ENCODE measurements at places on chromosomes 7 and 10. TPM values are rescaled to one million over a fixed set of nuclear protein-coding genes. Genes with fewer than 3 reads are reported as not detected.

GRCh38 chr7:140247559-140247958 is 70.8 kb upstream of the KDM7A start:
- H3K4me1 ChIP-seq: peaks cover 7% of the 10 kb centered on the region
- no peaks in the 10 kb centered on the region for H3K36me3 ChIP-seq
- H3K27ac ChIP-seq: no peak overlapping the region

GRCh38 chr10:96360766-96361165 is 2.0 kb upstream of the OPALIN start:
- no peaks in the 10 kb centered on the region for H3K27me3 ChIP-seq
- DNase-seq: no peak
- no peak overlapping the region for H3K27ac ChIP-seq
- no peaks in the 10 kb centered on the region for H3K36me3 ChIP-seq
- no peak overlapping the region for H3K4me3 ChIP-seq

DNA sequence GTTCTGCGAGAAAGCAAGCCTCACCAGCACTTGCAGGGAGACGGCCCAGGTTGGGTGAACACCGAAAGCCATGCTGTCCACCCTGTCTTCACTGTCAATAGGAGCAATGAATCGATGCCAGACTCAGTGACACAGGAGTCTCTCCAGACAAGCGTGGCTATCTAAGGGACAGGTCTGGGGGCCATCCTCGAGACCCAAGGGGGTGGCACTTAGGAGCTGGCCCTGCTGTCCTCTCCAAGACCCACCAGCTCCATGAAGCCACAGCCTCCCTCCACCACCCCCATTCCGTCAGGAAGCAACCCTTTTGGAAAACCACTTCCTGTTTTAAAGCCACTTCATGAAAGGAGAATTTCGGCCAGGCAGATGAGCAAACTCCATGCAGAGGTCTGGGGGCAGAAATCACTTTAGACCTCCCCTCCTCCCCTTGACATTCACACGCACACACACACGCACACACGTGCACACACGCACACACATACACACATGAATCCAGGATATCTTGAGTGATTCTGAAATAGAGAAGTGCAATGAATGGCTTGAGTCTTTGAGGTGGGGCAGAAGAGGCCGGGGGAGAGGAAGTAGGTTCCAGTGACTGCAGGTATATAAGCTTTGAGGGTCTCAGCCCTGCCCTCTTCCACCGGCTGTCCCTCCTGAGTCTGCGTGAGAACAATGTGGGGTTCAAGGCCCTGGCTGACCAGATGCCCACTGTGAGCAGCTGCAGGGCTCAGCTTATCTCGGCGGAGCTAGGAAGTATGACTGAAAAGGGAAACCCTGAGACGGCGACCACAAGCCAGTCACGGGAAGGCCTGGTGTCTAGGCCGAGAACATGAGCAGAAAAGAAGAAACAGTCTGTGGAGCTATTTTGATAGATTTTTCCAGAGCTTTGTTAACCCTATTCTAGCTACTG is 25.0 kb downstream of the RGS10 start:
- peaks cover 60% of the 10 kb centered on the region for H3K4me1 ChIP-seq
- peak overlapping the region; percentile 58 for H3K27ac ChIP-seq
- peaks cover 20% of the 10 kb centered on the region for H3K36me3 ChIP-seq
- no peaks in the 10 kb centered on the region for H3K27me3 ChIP-seq
- H3K4me3 ChIP-seq: peak overlapping the region; percentile 40

GRCh38 chr10:29595636-29596225 is 39.0 kb downstream of the SVIL start:
- no peak overlapping the region for H3K27ac ChIP-seq
- no peak for DNase-seq
- H3K27me3 ChIP-seq: no peaks in the 10 kb centered on the region
- H3K4me3 ChIP-seq: no peak overlapping the region

- H3K4me1 ChIP-seq: no peaks in the 10 kb centered on the region
- no peaks in the 10 kb centered on the region for H3K36me3 ChIP-seq
- H3K27ac ChIP-seq: no peak overlapping the region
- H3K4me3 ChIP-seq: no peak overlapping the region
These were observed 70.9 kb downstream of the MBL2 start for GRCh38 chr10:52701647-52702046.

- H3K27ac ChIP-seq: no peak overlapping the region
- no peak for DNase-seq
- no peaks in the 10 kb centered on the region for H3K27me3 ChIP-seq
- no peak overlapping the region for H3K4me3 ChIP-seq
- no peaks in the 10 kb centered on the region for H3K36me3 ChIP-seq
These were observed 1.7 kb upstream of the CCM2 start for GRCh38 chr7:44998153-44998871.

GRCh38 chr7:29043576-29043975 is 85.4 kb upstream of the TRIL start:
- H3K4me1 ChIP-seq: no peaks in the 10 kb centered on the region
- H3K27me3 ChIP-seq: no peaks in the 10 kb centered on the region
- no peaks in the 10 kb centered on the region for H3K36me3 ChIP-seq
- H3K4me3 ChIP-seq: no peak overlapping the region
- no peak for DNase-seq
- H3K27ac ChIP-seq: no peak overlapping the region

- H3K27ac ChIP-seq: no peak overlapping the region
- H3K36me3 ChIP-seq: no peaks in the 10 kb centered on the region
- no peaks in the 10 kb centered on the region for H3K4me1 ChIP-seq
- DNase-seq: no peak
These were observed 158.7 kb upstream of the LANCL2 start for GRCh38 chr7:55206235-55207029.

- H3K27me3 ChIP-seq: peaks cover 10% of the 10 kb centered on the region
- H3K4me1 ChIP-seq: no peaks in the 10 kb centered on the region
- no peak overlapping the region for H3K27ac ChIP-seq
- DNase-seq: no peak
- no peak overlapping the region for H3K4me3 ChIP-seq
These were observed 82.6 kb upstream of the PRKG1 start for GRCh38 chr10:50991456-50992355.

GRCh38 chr7:40024048-40024447 is 74.0 kb downstream of the CDK13 start:
- DNase-seq: no peak
- H3K36me3 ChIP-seq: no peaks in the 10 kb centered on the region
- H3K27me3 ChIP-seq: no peaks in the 10 kb centered on the region
- no peak overlapping the region for H3K4me3 ChIP-seq
- no peaks in the 10 kb centered on the region for H3K4me1 ChIP-seq

- no peak for DNase-seq
- H3K27ac ChIP-seq: no peak overlapping the region
- H3K36me3 ChIP-seq: no peaks in the 10 kb centered on the region
- no peak overlapping the region for H3K4me3 ChIP-seq
These were observed 140.4 kb upstream of the BMPER start for GRCh38 chr7:33764752-33765451.

DNA sequence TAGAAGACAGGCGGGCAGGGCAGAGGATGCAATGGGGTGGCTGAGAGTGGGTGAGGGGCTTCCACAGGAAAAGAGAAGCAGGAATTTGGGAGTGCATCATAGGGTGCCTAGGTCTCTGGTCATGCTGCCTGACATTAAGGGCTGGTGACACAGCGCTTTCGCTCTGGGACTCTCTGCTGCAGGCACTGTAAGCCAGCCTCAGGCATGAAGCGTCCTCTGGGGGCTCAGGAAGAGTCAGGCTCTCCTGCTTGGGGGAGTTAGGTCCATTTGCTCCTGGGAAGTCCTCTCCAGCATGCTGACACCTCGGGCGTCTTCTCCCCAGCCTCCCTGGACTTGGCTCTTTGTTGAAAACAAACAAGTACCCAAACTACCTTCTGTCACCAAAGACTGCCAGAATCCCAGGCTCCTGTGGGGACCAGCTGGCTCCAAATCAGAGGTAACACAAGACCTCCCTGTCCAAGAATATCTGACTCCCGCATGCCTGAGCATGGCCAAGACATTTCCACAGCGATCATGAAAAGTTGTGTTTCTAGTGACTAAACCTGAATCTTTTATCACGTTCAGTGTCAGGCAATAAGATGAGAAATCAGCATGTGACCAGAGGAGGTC is 55.4 kb downstream of the GPR26 start:
- no peak overlapping the region for H3K4me3 ChIP-seq
- no peaks in the 10 kb centered on the region for H3K4me1 ChIP-seq
- DNase-seq: no peak
- H3K27me3 ChIP-seq: no peaks in the 10 kb centered on the region
- H3K27ac ChIP-seq: no peak overlapping the region
- no peaks in the 10 kb centered on the region for H3K36me3 ChIP-seq

GRCh38 chr10:128008521-128009250 is 101.8 kb downstream of the PTPRE start:
- no peak overlapping the region for H3K4me3 ChIP-seq
- peaks cover 3% of the 10 kb centered on the region for H3K27me3 ChIP-seq
- peaks cover 7% of the 10 kb centered on the region for H3K4me1 ChIP-seq
- H3K36me3 ChIP-seq: no peaks in the 10 kb centered on the region

GRCh38 chr10:4093438-4093837 is 308.4 kb upstream of the KLF6 start:
- no peak for DNase-seq
- H3K4me1 ChIP-seq: no peaks in the 10 kb centered on the region
- H3K27me3 ChIP-seq: no peaks in the 10 kb centered on the region
- H3K27ac ChIP-seq: no peak overlapping the region
- H3K4me3 ChIP-seq: no peak overlapping the region
- H3K36me3 ChIP-seq: no peaks in the 10 kb centered on the region

DNA sequence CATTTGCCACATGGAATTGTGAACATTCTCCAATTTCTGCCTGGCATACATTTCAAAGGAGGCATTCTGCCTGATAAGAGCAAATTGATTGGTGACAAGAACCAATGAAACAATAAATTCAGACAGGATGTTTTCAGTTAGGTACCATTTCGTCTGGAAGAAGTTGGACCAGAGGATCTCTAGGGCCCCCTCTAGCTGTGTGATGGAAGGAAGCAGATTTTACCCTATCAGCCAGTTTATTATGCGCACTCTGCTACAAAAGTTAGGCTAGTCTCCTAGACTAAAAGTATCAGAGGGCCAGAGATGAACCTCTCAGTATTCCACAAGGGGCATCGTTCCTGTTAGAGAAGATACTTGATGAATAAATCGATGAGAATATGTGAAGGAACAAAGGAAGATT is 118.0 kb downstream of the BUB3 start:
- no peak for DNase-seq
- H3K27ac ChIP-seq: no peak overlapping the region
- no peak overlapping the region for H3K4me3 ChIP-seq
- H3K27me3 ChIP-seq: peaks cover 4% of the 10 kb centered on the region
- H3K4me1 ChIP-seq: no peaks in the 10 kb centered on the region
- H3K36me3 ChIP-seq: no peaks in the 10 kb centered on the region

The TMEM236 gene
- 0.11 TPM for total RNA-seq

The NAT16 gene
- total RNA-seq: not detected

The ZNF804B gene
- not detected for total RNA-seq

The NRCAM gene
- 0.74 TPM for total RNA-seq

The ZCWPW1 gene
- total RNA-seq: 5.0 TPM

The CXCL12 gene
- not detected for total RNA-seq

The GNG11 gene
- not detected for total RNA-seq

The GPER1 gene
- total RNA-seq: not detected

The SLC26A3 gene
- total RNA-seq: not detected

The SLC13A1 gene
- total RNA-seq: not detected

The PNLIPRP1 gene
- total RNA-seq: not detected

The PKD2L1 gene
- total RNA-seq: not detected

The CCDC146 gene
- 1.5 TPM for total RNA-seq

The MYO3A gene
- total RNA-seq: not detected

The HOXA3 gene
- not detected for total RNA-seq

The PHKG1 gene
- 1.2 TPM for total RNA-seq

The PNLIPRP3 gene
- not detected for total RNA-seq

The GPR22 gene
- total RNA-seq: not detected

The SPDYE2 gene
- total RNA-seq: not detected

The SEMA3D gene
- total RNA-seq: not detected

The SRRM3 gene
- total RNA-seq: not detected
